Right ventricle myocardium superior (tissue), 1 donor: ENCODE measurements at places on chromosomes 7 and 10.

- no peak for DNase-seq
These were observed 46.7 kb downstream of the TMEM270 start for GRCh38 chr7:73907554-73908122.

- no peak for DNase-seq
These were observed 118.5 kb upstream of the ADCY1 start for GRCh38 chr7:45455662-45456061.

GRCh38 chr10:102409604-102410428 lies 8.8 kb downstream of the PSD start:
- DNase-seq, result no peak

- no peak for DNase-seq
These were observed 36.2 kb downstream of the COX15 start for GRCh38 chr10:99695761-99696160.

DNA sequence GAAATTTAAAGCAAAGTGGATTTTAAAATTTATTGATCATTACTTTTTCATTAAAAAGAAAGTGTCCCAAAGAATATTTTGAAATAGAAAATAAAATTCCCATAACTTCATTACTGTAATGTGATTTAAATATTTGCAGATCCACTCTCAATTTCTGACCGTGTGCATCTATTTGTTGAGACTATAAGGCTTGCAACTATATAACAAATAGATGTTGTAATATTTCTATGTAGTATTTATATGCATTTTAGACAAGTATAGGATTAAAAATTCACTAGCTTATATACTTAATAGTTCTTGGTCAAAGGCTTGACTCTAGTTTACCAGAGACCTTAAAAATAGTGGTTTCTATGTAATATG lies 3.8 kb downstream of the HHEX start:
- DNase-seq, result no peak

DNA sequence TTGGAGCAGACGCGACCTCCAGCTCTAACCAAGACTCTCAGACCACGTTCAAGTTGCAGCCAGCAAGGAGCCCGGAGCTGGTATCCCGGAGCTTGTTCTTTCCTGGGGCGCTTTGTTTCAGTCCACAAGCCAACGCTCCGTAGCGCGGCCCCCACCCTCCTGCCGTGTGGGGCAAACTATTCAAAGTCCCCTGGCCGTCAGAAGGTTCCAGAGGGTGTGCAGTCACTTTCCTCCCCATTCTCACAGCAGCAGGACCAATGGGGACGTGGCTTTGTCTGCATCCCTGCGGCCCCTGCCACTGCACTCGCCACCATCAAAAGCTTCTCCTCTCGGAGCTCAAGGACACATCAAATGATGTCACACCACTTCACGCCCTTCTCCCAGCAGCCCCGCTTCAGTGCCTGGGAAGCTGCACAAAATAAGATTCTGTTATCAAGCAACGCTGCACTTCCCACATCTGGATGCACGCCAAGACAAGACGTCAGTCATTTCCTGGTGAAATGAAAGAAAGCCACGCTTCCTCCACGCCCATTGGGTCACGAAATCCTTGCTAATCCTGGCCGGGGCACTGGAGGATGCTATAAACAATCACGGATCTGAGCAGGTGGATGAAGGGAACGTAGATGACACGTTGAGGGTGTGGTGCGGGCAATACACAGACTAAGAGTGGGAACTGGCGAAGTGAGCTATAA lies 348.2 kb downstream of the PTPRN2 start:
- DNase-seq, result no peak

DNA sequence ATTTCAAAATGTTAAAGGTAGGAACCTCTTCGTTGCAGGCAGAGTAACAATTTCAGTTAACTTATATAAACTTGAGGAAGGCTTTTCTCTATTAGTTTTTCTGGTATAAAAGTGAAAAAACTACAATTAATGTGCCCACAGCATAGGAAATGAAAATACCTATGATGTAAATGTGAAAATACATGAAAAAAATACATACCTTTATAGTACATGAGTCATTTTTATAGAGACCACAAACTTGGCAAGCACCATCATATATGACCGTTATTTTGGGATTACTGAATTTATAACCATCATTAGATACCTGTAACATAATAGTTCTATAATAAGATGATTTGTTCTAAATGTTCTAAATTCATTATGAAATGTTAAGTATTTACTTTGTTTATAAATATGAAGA lies 42.7 kb downstream of the VWDE start:
- no peak for DNase-seq

DNA sequence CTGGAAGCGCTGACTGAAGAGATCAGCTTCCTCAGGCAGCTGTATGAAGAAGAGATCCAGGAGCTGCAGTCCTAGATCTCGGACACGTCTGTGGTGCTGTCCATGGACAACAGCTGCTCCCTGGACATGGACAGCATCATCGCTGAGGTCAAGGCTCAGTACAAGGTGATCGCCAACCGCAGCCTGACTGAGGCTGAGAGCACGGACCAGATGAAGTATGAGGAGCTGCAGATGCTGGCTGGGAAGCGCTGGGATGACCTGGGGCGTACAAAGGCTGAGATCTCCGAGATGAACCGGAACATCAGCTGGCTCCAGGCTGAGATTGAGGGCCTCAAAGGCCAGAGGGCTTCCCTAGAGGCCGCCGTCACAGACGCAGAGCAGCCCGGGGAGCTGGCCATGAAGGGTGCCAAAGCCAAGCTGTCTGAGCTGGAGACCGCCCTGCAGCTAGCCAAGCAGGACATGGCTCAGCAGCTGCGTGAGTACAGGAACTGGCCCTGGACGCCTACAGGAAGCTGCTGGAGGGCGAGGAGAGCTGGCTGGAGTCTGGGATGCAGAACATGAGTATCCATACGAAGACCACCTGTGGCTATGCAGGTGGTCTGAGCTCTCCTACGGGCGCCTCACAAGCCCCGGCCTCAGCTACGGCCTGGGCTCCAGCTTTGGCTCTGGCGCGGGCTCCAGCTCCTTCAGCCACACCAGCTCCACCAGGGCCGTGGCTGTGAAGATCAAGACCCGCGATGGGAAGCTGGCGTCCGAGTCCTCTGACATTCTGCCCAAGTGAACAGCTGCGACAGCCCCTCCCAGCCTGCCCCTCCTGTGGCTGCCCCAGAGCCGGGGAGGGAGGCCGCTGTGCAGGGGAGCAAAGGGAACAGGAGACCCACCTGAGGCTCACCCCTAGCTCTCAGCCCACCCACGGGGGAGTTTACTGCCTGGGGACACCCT lies 24.9 kb upstream of the AMPH start:
- no peak for DNase-seq

DNA sequence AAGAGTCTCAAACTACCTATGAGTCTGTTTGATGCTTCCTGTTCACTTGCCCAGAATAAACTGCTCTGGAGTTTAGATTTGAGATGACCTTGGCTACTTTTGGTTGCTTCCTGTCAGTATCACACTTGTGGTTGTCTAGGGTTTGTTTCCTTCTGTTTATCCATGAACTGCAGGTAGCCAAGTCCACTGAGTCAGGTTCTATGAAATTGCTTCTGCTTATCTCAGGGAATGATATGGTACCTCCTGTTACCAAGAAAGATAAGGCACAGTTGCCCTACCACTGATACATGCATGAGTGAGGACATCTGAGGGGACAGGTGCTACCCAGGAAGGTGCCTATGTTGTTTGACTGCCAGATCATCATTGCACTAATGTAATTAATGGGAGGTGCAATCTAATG lies 15.8 kb upstream of the EEPD1 start:
- no peak for DNase-seq

- no peak for DNase-seq
These were observed 46.2 kb upstream of the SLC39A12 start for GRCh38 chr10:17905491-17905890.

DNA sequence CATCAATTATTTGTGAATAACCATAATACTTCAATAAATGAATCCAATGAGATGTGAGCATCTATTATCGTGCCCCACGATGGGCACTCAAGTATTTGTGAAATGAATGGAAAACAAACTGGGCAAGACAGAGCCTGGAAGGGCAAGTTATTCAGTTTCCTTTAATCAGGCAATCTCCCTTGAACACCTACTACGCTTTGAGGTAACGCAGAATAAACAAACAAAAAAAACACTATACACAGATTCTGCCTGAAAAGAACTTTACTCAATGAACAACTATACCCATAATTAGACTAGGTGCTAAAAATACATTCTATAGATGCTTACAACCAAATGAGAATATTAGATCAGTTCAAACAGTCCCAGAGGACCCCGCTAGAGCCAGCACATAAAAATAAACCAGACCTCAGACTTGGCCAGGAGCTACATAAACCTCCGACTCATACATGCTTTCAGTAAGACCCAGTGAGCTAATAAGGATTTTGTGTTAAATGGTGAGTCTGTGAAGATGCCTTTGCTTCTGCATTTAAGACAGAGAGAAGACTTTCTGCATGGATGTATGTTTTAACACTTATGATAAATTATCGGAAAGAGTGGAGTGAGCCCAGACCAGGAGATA lies 121.3 kb downstream of the MPP7 start:
- DNase-seq, result no peak

DNA sequence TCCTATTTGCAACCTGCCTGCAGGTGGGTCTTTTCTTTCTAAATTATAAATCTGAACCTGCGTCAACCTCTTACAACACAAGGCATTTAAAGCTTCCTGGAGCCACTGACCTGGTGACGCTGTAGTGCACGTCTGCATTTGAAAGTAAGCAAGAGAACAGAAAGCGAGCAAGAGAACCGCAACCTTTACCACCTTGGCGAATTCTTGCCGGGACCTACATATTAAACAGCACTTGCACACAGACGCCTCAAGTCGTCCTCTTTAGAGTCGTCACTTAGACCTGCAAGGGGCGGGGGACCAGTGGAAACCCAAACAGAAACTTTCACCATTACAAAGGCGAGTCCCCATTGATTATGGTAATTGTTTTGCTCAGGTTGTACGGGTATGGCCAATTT lies 9.5 kb downstream of the GLI3 start:
- no peak for DNase-seq

- DNase-seq, result no peak
These were observed 83.1 kb downstream of the THSD7A start for GRCh38 chr7:11748884-11749283.

DNA sequence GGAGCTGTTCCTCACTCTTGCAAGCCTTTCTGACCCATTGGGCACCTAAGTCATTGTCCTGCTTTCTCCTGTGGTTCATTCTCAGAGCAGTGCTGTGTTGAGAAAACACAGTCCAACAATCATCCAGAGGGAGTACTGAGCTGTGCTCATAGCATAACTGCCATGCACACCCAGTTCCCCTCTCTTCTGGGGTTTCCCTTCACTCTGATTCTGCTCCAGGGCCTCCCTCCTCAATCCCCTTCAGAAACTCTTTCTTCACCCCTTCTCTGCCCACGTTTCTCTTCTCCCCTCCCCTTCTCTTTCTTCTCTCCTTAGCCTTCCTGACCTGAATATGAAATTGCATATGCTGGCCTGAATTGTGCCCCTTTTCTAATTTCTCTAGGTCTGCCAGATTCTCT lies 155.8 kb downstream of the AOAH start:
- no peak for DNase-seq

GRCh38 chr7:128075242-128076095 lies 44.2 kb upstream of the LRRC4 start:
- DNase-seq, result no peak

- no peak for DNase-seq
These were observed 6.0 kb downstream of the COL13A1 start for GRCh38 chr10:69807696-69808095.

DNA sequence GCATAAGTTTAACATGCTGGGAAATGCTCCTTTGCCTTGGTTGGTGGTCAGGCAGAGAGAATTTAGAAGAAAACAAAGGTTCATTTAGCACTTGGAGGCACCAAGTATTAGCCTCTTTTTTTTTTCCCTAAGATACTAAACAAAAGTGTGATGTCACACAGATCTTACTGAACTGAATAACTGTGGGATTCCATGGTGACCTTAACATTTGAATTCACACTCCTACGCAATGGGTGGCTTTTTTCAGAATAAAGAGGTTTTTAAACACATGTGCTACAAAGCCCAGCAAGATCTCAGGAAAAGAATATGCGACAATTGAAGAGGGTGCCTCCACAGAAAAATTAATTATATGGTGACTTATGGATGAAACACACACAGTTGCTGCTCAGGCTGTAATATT lies 133.4 kb upstream of the ABCB5 start:
- DNase-seq, result no peak

GRCh38 chr7:45224832-45225231 lies 67.2 kb downstream of the RAMP3 start:
- DNase-seq, result no peak

GRCh38 chr7:141128931-141129330 lies 55.1 kb downstream of the TMEM178B start:
- DNase-seq, result no peak

- no peak for DNase-seq
These were observed 20.7 kb downstream of the WAPL start for GRCh38 chr10:86500846-86501245.

DNA sequence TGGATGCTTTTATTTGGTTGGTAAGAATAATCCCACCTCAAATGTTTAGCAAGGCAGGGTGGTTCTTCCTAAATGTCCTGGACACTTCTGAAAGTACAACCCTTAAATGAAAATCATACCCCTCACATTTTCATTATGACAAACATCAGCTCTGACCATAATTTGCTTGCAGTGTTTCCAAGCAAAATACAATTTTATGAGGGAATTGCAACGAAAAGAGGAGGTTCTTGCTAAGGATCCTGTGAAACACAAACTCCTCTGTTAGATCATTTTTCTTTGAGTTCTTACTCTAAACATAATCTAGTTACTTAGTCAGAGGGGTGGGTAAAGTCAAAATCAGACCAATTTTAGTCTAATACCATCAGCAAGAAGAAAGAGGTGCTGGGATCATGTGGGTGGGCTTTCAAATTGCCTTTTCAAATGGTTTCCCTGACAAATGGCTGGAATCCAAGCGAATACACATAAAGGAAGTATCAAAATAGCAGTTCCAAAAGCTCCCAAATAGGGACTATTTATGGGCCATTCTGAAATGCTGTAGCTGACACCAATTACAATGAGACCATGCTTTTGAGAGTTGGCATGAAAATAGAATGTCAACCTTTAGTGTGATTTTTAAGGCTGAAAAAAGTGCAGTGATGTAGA lies 164.9 kb upstream of the INHBA start:
- DNase-seq, result no peak

GRCh38 chr7:151736403-151736909 lies 140.5 kb downstream of the PRKAG2 start:
- peak; percentile 78 for DNase-seq

- DNase-seq, result no peak
These were observed 35.9 kb downstream of the MICALL2 start for GRCh38 chr7:1423264-1423811.

DNA sequence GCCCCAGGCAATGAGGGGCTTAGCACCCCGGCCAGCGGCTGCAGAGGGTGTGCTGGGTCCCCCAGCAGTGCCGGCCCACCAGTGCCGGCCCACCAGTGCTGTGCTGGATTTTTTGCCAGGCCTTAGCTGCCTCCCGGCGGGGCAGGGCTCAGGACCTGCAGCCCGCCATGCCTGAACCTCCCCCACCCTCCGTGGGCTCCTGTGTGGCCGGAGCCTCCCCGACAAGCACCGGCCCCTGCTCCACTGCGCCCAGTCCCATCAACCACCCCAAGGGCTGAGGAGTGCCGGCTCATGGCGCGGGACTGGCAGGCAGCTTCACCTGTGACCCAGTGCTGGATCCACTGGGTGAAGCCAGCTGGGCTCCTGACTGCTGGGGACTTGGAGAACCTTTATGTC lies 3.5 kb upstream of the ACSL5 start:
- no peak for DNase-seq

GRCh38 chr10:55001422-55001821 lies 200.4 kb upstream of the PCDH15 start:
- DNase-seq, result no peak

GRCh38 chr7:48035967-48036478 lies 680 bp downstream of the C7orf57 start:
- DNase-seq, result peak; percentile 59

GRCh38 chr10:118547282-118547681 lies 48.2 kb downstream of the PRLHR start:
- DNase-seq, result no peak

- DNase-seq, result no peak
These were observed 44.3 kb downstream of the INSYN2A start for GRCh38 chr10:127151981-127152699.
